ENCODE measurements at places on chromosomes 13 and 19. TPM values are rescaled to one million over a fixed set of nuclear protein-coding genes. Genes with fewer than 3 reads are reported as not detected.

- DNase-seq: no peak
These were observed 4.8 kb upstream of the DPRX start for GRCh38 chr19:53626976-53627375.

- no peak for DNase-seq
These were observed 17.2 kb upstream of the CYSLTR2 start for GRCh38 chr13:48636550-48636949.

DNA sequence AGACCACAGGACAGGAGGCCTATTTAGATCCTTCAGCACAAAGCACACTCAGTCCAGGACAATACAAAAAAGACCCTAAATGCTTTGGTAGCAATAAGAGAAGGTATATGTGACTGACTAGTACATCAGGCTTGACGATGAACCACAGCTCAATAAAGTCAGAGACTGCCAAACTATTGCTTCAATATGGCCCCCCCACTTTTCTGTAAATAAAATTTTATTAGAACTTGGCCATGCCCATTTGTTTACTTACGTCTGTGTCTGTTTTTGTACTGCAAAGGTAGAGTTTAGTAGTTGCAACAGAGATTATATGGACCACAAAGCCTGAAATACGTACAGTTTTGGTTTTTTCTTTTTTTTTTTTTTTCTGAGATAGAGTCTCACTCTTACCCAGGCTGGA, 136.7 kb downstream of the IRS2 start:
- no peak for DNase-seq

GRCh38 chr19:51724543-51724942, 752 bp upstream of the HAS1 start:
- DNase-seq: no peak

GRCh38 chr13:33127009-33127551, 110.9 kb downstream of the KL start:
- DNase-seq: no peak

GRCh38 chr13:33519561-33520467, 234.3 kb upstream of the STARD13 start:
- no peak for DNase-seq

DNA sequence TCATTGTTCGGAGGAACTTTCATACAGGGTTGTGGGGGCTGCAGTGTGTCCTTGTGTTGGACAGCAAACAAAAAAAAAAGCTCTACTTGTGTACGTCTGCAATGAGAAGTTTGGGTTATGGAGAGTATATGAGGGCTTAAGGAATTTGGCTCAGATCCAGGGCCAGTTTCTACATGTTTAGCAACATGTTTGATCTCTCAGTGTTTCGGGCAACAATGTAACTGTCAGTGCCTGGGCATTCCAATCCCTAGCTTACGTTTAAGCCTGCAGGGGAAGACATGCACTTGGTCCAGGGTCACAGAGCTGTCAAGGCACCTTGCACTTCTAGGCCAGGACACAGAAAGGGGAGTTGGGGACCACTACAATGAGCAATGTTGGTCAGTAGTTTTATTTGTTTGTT, 13.9 kb downstream of the ZNF543 start:
- DNase-seq: no peak

GRCh38 chr13:24660023-24660741, 20.0 kb upstream of the ATP12A start:
- DNase-seq: no peak

- no peak for DNase-seq
These were observed 11.6 kb upstream of the GTF2F2 start for GRCh38 chr13:45108716-45109101.

DNA sequence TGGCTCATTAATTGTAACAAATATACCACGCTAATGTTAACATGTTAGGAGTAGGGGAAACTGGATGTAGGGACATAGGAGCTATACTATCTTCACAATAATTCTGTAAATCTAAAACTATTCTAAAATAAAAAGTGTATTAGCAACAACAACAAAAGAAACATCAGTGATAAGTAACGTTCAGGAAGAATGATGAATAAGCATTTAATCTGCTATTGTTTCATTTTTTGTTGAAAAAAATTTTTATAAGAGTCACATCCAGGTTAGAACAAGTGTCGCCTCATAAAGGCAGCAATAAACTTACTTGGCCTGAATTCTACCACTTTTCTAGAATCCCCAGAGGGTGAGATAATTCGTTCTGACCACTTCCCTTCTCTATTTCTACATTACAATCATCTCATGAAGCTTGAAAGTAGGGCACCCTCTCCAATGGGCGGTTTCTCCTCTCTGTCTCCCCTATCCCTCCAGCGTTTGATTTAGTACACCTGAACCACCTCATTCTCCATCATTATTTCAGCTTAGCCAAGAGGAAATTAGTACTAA, 253.1 kb upstream of the IPO5 start:
- DNase-seq: no peak

The PNMA8A gene
- 29.9 TPM for total RNA-seq

The VSTM2B gene
- total RNA-seq: not detected

The FGF22 gene
- total RNA-seq: 0.84 TPM

The CDX2 gene
- total RNA-seq: 2.4 TPM

The CLDN10 gene
- total RNA-seq: 1.8 TPM
